ENCODE measurements at places on chromosomes 11 and 22.
A peak's percentile ranks its signal among the peaks of the same experiment; 100 is the strongest.

GRCh38 chr11:73734993-73735392 lies 25.9 kb downstream of the RAB6A start:
- no peak for DNase-seq

DNA sequence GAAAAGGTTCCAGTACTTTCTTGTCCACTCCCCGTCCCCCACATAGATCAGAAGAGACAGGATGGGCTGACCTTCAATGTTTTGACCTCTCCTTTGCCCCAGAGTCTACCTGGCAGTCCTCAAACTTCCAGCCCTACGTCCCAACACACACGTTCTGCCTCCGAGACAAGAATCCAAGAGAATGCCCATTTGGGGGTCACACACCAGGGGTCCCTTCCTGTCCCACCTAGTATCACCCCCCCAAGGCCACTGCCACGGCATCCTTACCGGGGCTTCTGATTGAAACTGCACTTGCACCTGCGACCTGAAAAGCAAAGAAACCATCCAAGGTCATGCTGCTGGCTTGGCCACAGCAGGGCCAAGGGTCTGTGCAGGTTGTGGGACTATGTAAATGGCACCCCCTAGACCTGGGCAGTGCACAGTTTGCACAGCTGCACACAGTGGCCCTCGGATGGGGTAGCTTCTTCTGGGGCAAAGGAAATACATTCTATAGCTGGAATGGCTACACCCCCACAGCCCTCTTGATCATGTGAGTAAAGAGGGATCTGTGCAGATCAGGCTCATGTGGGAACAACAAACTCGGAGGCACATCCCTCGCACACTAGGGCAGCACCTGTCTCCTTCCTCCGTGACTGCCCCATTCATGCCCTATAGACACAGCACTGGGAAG lies 16.5 kb upstream of the FXYD2 start:
- DNase-seq = no peak

GRCh38 chr11:47216121-47216798 lies 1.5 kb downstream of the DDB2 start:
- DNase-seq = no peak

GRCh38 chr22:27011133-27011532 lies 353.7 kb downstream of the MIAT start:
- DNase-seq = no peak

GRCh38 chr22:46360891-46361290 lies 25.4 kb downstream of the TRMU start:
- no peak for DNase-seq

- peak; percentile 52 for DNase-seq
Measured at GRCh38 chr11:69088676-69089146, 40.0 kb downstream of the TPCN2 start.

GRCh38 chr22:43554694-43555365 lies 143.0 kb downstream of the MPPED1 start:
- no peak for DNase-seq

- no peak for DNase-seq
Measured at GRCh38 chr11:30345644-30346043, 22.7 kb downstream of the ARL14EP start.

- no peak for DNase-seq
Measured at GRCh38 chr11:122727101-122727929, 71.8 kb downstream of the UBASH3B start.

- DNase-seq = peak; percentile 95
Measured at GRCh38 chr22:49960159-49961004, at the start of gene PIM3. PIM3 (plus strand) TSS chr22:49960772; CDS start chr22:49960948, 176 bp downstream.

DNA sequence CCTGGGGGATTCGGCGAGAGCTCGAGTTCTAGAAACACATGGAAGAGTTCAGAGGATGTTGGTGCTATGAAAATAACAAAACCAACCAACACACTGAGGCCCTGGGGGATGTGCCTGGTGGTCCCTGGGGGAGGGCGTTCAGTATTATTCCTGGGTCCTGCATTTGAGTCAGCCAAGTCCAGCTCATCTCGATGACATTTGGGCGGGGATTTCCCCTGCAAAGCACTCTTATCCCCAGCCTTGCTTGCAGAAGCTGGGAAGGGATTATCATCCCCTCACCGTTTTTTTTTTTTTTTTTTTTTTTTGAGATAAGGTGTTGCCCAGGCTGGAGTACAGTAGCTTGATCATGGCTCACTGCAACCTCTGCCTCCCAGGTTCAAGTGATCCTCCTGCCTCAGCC lies 2.1 kb upstream of the SMIM38 start:
- DNase-seq = no peak

DNA sequence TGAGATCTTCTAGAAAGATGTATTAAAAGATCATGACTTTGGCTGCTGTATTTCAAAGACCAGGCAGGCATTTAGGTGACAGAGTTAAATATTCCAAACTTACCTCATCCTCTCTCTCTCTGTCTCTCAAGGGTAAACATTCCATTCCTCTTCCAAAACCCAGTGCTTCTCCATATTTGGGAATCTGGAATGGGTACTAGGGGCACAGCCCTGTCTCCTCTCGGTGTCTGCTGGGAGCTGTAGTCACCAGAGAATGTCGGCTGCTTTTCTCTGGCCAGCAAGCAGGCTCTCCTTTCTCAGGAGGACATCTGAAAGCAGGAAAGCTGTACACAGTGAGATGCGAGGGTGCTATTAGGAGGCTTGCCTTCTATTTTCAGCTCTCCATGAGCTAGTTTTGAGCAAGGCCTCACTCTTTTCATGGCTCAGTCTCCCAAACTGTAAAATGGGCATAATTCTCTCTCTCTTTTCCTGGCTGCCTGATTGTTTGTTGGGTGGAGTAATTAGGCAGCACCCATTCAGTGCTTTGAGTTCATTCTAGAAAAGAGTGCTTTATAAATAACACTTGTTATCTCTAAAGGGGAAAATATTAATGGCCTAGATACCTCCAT lies 9.3 kb upstream of the PEX26 start:
- DNase-seq = no peak

- DNase-seq = no peak
Measured at GRCh38 chr11:1400317-1401170, 10.8 kb downstream of the BRSK2 start.

- DNase-seq = no peak
Measured at GRCh38 chr11:62892077-62892922, 11.6 kb downstream of the SLC3A2 start.

GRCh38 chr11:776561-777287 lies 563 bp downstream of the GATD1 start:
- no peak for DNase-seq

- no peak for DNase-seq
Measured at GRCh38 chr22:40423310-40423688, 52.9 kb downstream of the SGSM3 start.

DNA sequence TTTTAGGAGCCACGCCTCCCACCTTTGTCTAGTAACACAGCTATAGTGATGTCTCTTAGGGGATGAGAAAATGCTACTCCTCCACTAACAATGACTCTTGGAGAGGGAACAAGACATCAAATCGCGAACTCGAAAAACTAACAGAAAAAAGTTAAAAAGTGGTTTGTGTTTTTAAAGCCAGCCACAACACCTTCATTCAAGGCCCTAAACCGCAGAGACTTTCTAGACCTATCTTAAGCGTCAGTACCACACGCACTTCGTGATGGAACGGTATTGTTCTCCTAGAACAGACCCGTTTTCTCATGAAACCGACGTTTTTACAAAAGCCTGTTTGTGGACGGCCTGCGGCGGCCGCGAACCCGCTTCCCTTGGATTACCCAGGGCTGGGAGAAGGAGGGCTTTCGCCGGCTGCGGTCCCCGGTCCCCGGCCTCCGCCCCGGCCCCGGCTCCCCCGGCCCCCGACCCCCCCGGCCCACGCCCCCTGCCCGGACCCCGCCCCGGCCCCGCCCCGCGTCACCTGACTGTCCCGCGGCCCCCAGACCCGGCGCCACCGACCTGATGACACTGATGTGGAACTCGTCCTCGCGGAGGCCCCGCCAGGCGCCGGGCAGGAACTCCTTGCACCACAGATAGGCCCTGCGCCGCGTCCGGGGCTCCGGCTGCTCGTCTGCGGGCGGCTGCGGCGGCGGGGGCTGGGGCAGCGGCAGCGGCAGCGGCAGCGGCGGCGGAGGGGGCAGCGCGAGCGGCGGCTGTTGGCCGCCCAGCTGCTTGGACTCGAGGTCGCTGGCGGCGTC lies 718 bp downstream of the CHKA start:
- DNase-seq = peak; percentile 70
